Cardiac ventricle fibroblast (primary cell): ENCODE measurements at places on chromosomes 7 and 10. TPM values are rescaled to one million over a fixed set of nuclear protein-coding genes. Genes with fewer than 3 reads are reported as not detected.

CADPS2 gene
- 14.7 and 17.0 TPM in 2 replicates for total RNA-seq

ATOH7 gene
- not detected in 2 replicates for total RNA-seq

VPS50 gene
- total RNA-seq, result 8.7 and 15.9 TPM in 2 replicates

C10orf105 gene
- 0.06 TPM in 1 of 2 replicates, not detected in the other for total RNA-seq

NPTX2 gene
- 114 and 130 TPM in 2 replicates for total RNA-seq

ZNF786 gene
- 4.7 and 5.2 TPM in 2 replicates for total RNA-seq

AGR2 gene
- total RNA-seq, result not detected in 2 replicates

PNLIPRP3 gene
- not detected in 2 replicates for total RNA-seq

MMP21 gene
- total RNA-seq, result 0.15 TPM in 1 of 2 replicates, not detected in the other

MKI67 gene
- 3.3 and 4.4 TPM in 2 replicates for total RNA-seq

CPA4 gene
- 1.3 and 2.6 TPM in 2 replicates for total RNA-seq

DYDC2 gene
- total RNA-seq, result not detected in 2 replicates

MALRD1 gene
- 0.50 and 1.1 TPM in 2 replicates for total RNA-seq

MRPL32 gene
- 54.7 and 61.9 TPM in 2 replicates for total RNA-seq
